Fibroblast of lung (primary cell): ENCODE measurements at places on chromosomes 5 and 9. TPM values are rescaled to one million over a fixed set of nuclear protein-coding genes. Genes with fewer than 3 reads are reported as not detected.

GPX8 gene
- 75.5 and 84.7 TPM in 2 replicates for total RNA-seq

FGF1 gene
- total RNA-seq: 0.77 and 3.5 TPM in 2 replicates

DRD1 gene
- 2.0 and 2.6 TPM in 2 replicates for total RNA-seq

SPINK4 gene
- total RNA-seq: not detected in 2 replicates

ABCA2 gene
- total RNA-seq: 13.9 and 21.8 TPM in 2 replicates

EEIG1 gene
- 7.2 and 13.2 TPM in 2 replicates for total RNA-seq

TMEM252 gene
- not detected in 2 replicates for total RNA-seq

FAM163B gene
- total RNA-seq: not detected in 2 replicates

ZNF189 gene
- 19.3 and 21.8 TPM in 2 replicates for total RNA-seq

NDST1 gene
- 18.2 and 38.5 TPM in 2 replicates for total RNA-seq

GRM6 gene
- total RNA-seq: not detected in 2 replicates

PDCD1LG2 gene
- total RNA-seq: 4.9 and 6.9 TPM in 2 replicates

CNTFR gene
- total RNA-seq: 0.26 TPM in 1 of 2 replicates, not detected in the other

ZNF474 gene
- total RNA-seq: under 0.01 and 0.17 TPM in 2 replicates

PCA3 gene
- not detected in 2 replicates for total RNA-seq

DBH gene
- not detected in 2 replicates for total RNA-seq

ADAMTS13 gene
- 2.3 and 3.1 TPM in 2 replicates for total RNA-seq

FOXD4L3 gene
- total RNA-seq: under 0.01 TPM in 1 of 2 replicates, not detected in the other

RAD17 gene
- total RNA-seq: 20.5 and 30.1 TPM in 2 replicates

TNFSF8 gene
- total RNA-seq: not detected in 2 replicates

FAT2 gene
- under 0.01 TPM in 2 replicates for total RNA-seq

PALM2AKAP2 gene
- 6.9 and 9.9 TPM in 2 replicates for total RNA-seq

KLF9 gene
- total RNA-seq: 27.6 and 29.5 TPM in 2 replicates

FYB1 gene
- total RNA-seq: under 0.01 TPM in 1 of 2 replicates, not detected in the other

HSPB3 gene
- 0.77 and 21.1 TPM in 2 replicates for total RNA-seq

DMAC1 gene
- 6.4 and 8.1 TPM in 2 replicates for total RNA-seq

WDR31 gene
- 3.1 and 4.0 TPM in 2 replicates for total RNA-seq

INSYN2B gene
- total RNA-seq: 2.8 and 3.6 TPM in 2 replicates

PCDHB6 gene
- 0.26 and 0.33 TPM in 2 replicates for total RNA-seq

DYNC2I2 gene
- total RNA-seq: 35.7 and 41.5 TPM in 2 replicates

ZDHHC11 gene
- 2.5 and 2.6 TPM in 2 replicates for total RNA-seq

PCDHGB2 gene
- 3.1 and 4.6 TPM in 2 replicates for total RNA-seq

MARCOL gene
- not detected in 2 replicates for total RNA-seq

PIP5KL1 gene
- 0.77 and 2.5 TPM in 2 replicates for total RNA-seq

SLC6A7 gene
- not detected in 2 replicates for total RNA-seq

ZNF618 gene
- 5.4 and 8.6 TPM in 2 replicates for total RNA-seq

TSSK1B gene
- under 0.01 and 0.50 TPM in 2 replicates for total RNA-seq

SV2C gene
- not detected in 2 replicates for total RNA-seq

SPACA9 gene
- 3.1 and 4.3 TPM in 2 replicates for total RNA-seq

SHOC1 gene
- total RNA-seq: under 0.01 TPM in 2 replicates

QRFP gene
- not detected in 2 replicates for total RNA-seq

NUTM2F gene
- not detected in 2 replicates for total RNA-seq

CDK5RAP2 gene
- total RNA-seq: 40.8 and 48.6 TPM in 2 replicates

ZNF879 gene
- total RNA-seq: 6.2 and 7.1 TPM in 2 replicates

PCDHGB5 gene
- 17.5 and 21.5 TPM in 2 replicates for total RNA-seq

OR2Y1 gene
- not detected in 2 replicates for total RNA-seq
